ENCODE measurements at places on chromosomes 13 and 19. TPM values are rescaled to one million over a fixed set of nuclear protein-coding genes. Genes with fewer than 3 reads are reported as not detected.

The REEP6 gene
- 0.58 TPM for total RNA-seq

GRCh38 chr13:66745307-66745706 lies 484.8 kb downstream of the PCDH9 start:
- H3K27ac ChIP-seq: no peak overlapping the region
- no peaks in the 10 kb centered on the region for H3K27me3 ChIP-seq
- DNase-seq: no peak
- H3K36me3 ChIP-seq: no peaks in the 10 kb centered on the region
- no peaks in the 10 kb centered on the region for H3K4me1 ChIP-seq
- H3K4me3 ChIP-seq: no peak overlapping the region

DNA sequence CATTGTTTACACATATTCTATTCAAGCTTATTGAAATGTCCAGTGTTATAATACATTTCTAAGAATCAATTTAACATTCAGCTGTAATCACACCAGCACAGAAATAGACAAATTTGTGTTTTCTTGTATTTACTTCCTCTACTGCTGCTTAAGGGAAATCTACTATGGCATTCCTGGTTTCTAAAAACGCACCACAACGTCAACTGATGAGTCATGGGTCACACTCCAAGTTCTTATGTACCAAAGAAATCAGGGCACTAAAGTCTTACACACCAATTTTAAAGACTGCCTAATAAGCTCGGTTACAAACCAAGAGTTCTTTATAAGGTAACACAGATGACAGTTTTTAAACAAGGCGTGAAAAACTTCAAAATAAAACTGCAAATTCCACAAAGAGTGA lies 13.2 kb downstream of the LNX2 start:
- peak; percentile 35 for DNase-seq
- H3K36me3 ChIP-seq: no peaks in the 10 kb centered on the region
- no peaks in the 10 kb centered on the region for H3K27me3 ChIP-seq
- H3K4me3 ChIP-seq: no peak overlapping the region

- H3K27me3 ChIP-seq: no peaks in the 10 kb centered on the region
- peaks cover 4% of the 10 kb centered on the region for H3K36me3 ChIP-seq
- H3K4me1 ChIP-seq: peaks cover 8% of the 10 kb centered on the region
- H3K4me3 ChIP-seq: no peak overlapping the region
These were observed 3.2 kb downstream of the ZNF726 start for GRCh38 chr19:23917856-23918255.

- DNase-seq: no peak
- H3K4me1 ChIP-seq: no peaks in the 10 kb centered on the region
- H3K27ac ChIP-seq: no peak overlapping the region
- no peak overlapping the region for H3K4me3 ChIP-seq
These were observed 14.8 kb downstream of the TSC22D1 start for GRCh38 chr13:44561351-44561750.

The OLFM2 gene
- total RNA-seq: 13.1 TPM

GRCh38 chr13:77310161-77310560 lies 16.7 kb downstream of the MYCBP2 start:
- no peaks in the 10 kb centered on the region for H3K4me1 ChIP-seq
- no peaks in the 10 kb centered on the region for H3K27me3 ChIP-seq
- no peak for DNase-seq

- peak within 1 kb of the TSS; percentile 82 for H3K27ac ChIP-seq
- H3K4me1 ChIP-seq: peaks cover 10% of the 10 kb centered on the region
- H3K4me3 ChIP-seq: peak within 1 kb of the TSS; percentile 82
- H3K27me3 ChIP-seq: no peaks in the 10 kb centered on the region
These were observed at the start of gene ZNF552 for GRCh38 chr19:57814505-57815246. Gene ZNF552, minus strand, starts transcription at chr19:57814913. Its CDS starts 170 bp downstream, at chr19:57814743.

The ZNF681 gene
- total RNA-seq: 2.7 TPM

DNA sequence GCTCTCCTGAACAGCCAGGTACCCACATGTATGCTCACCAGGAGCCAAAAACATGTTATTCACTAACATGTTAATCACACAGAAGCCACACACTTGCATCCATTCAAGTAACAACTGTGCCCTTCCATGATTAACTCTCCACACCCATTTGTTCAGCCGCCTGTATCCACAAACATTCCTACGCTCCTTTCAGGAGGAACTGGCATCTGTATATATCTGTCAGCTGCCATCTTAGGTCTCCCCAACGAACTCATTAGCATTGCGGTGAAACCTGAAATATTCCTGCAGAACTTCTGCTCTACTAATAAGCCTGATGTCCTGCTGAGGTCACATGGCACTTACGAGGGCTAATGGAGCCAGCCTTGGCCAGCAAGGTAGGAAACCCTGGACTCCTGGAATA lies 33.0 kb downstream of the OLFM2 start:
- no peaks in the 10 kb centered on the region for H3K36me3 ChIP-seq
- H3K27ac ChIP-seq: no peak overlapping the region
- H3K4me3 ChIP-seq: no peak overlapping the region
- H3K4me1 ChIP-seq: peaks cover 15% of the 10 kb centered on the region
- DNase-seq: no peak
- no peaks in the 10 kb centered on the region for H3K27me3 ChIP-seq

GRCh38 chr19:31125071-31125470 lies 224.2 kb downstream of the TSHZ3 start:
- DNase-seq: no peak
- H3K27ac ChIP-seq: no peak overlapping the region
- no peak overlapping the region for H3K4me3 ChIP-seq
- H3K27me3 ChIP-seq: no peaks in the 10 kb centered on the region
- peaks cover 7% of the 10 kb centered on the region for H3K4me1 ChIP-seq

- DNase-seq: no peak
- no peaks in the 10 kb centered on the region for H3K36me3 ChIP-seq
- no peak overlapping the region for H3K4me3 ChIP-seq
- no peak overlapping the region for H3K27ac ChIP-seq
These were observed 6.3 kb downstream of the CILP2 start for GRCh38 chr19:19544257-19544953.

The ASF1B gene
- total RNA-seq: 6.6 TPM

- DNase-seq: peak; percentile 9
- no peaks in the 10 kb centered on the region for H3K4me1 ChIP-seq
- no peaks in the 10 kb centered on the region for H3K27me3 ChIP-seq
- no peak overlapping the region for H3K27ac ChIP-seq
These were observed 557.2 kb downstream of the DCT start for GRCh38 chr13:93922063-93922855.

The MUC16 gene
- total RNA-seq: not detected

- no peak overlapping the region for H3K4me3 ChIP-seq
- peak; percentile 42 for DNase-seq
- H3K27me3 ChIP-seq: peaks cover 63% of the 10 kb centered on the region
- H3K27ac ChIP-seq: no peak overlapping the region
- H3K36me3 ChIP-seq: no peaks in the 10 kb centered on the region
These were observed 2.2 kb upstream of the PLK5 start for GRCh38 chr19:1521636-1522035.

DNA sequence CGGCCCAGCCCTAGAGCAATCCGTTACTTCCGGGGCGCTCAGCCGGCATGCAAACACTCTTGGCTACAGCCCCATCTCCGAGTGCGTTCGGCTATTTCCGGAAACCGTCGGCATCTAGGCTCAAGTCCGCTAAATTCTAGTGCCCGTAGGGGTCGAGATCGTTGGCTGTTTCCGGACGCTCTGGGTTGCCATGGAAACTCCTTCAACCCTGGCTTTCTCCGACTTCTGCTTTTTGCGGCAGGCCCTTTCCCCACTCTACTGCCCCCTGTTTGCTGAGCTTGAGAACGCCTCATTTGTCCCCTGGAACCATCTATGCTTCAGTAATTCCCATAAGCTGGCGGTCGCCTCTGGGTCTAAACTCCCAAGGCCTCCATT lies 534 bp upstream of the PIK3R2 start:
- DNase-seq: peak; percentile 99
- peak overlapping the region; percentile 92 for H3K4me3 ChIP-seq
- no peaks in the 10 kb centered on the region for H3K27me3 ChIP-seq
- H3K27ac ChIP-seq: peak overlapping the region; percentile 96
- H3K4me1 ChIP-seq: peaks cover 59% of the 10 kb centered on the region

- H3K4me3 ChIP-seq: no peak overlapping the region
- H3K27me3 ChIP-seq: no peaks in the 10 kb centered on the region
- no peak overlapping the region for H3K27ac ChIP-seq
- DNase-seq: no peak
- H3K36me3 ChIP-seq: peaks cover 58% of the 10 kb centered on the region
- H3K4me1 ChIP-seq: no peaks in the 10 kb centered on the region
These were observed 12.2 kb downstream of the ZSCAN22 start for GRCh38 chr19:58338825-58339558.

DNA sequence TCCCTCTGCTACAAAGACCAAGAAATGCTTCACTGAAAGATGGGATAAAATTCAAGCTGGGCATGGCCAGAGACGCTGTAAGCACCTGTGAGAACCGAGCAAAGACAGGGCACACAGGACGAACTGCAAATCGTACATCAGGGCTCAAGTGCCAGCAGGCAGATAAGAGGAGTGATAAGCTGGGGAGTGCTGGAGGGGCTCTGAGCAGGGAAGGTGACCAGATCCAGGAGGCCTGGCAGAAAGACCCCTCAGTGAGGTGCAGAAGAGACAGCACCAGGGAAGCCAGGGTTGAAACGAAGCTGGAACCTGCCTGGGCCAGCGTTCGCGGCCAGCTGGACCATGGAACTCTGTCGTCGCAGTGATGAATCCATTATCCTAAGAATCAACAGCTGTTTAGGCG lies 10.2 kb downstream of the RAB20 start:
- H3K4me1 ChIP-seq: no peaks in the 10 kb centered on the region
- H3K4me3 ChIP-seq: no peak overlapping the region
- DNase-seq: peak; percentile 27
- no peaks in the 10 kb centered on the region for H3K36me3 ChIP-seq

The CGB1 gene
- total RNA-seq: not detected

DNA sequence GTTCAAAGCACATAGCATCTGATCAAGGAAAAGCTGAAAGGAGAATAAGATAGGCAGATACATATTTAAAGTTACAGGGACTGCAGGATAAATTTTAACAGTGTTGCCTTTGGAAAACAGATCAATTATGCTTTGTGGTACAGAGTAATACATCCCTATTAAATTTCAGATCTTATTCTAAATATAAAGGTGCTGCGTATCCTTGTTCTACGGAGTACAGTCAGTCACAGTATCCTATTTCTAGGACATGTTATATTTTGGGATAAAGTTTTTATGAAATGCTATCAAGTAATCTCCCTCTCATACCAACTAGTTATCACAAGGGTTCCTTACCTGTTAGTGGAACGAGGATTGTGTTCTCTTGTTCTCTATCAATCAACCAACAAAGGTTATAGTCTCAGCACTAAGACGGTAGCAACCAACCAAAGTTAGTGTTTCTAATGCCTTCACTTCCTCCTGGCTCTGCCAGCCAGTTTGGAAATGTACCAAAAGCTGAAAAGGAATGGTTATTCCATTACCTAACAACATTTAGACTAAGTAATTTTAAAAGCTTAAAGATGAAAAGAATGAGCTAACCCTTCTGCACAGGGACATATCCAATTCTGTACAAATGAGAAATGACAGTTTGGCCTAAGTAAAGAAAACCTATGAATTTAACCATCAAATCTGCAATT lies 35.2 kb downstream of the TSC22D1 start:
- H3K27me3 ChIP-seq: no peaks in the 10 kb centered on the region
- no peak overlapping the region for H3K27ac ChIP-seq
- H3K4me3 ChIP-seq: no peak overlapping the region
- peak; percentile 17 for DNase-seq
- H3K36me3 ChIP-seq: no peaks in the 10 kb centered on the region

The ATP4A gene
- total RNA-seq: not detected

The IL12RB1 gene
- total RNA-seq: 0.22 TPM

The SOHLH2 gene
- total RNA-seq: 4.3 TPM

Data from muscle of leg (tissue), 16 donors.